ENCODE measurements at places on chromosomes 12 and 14.

- no peak for DNase-seq
Observed at GRCh38 chr14:33720284-33720787, 230.5 kb downstream of the EGLN3 start.

GRCh38 chr12:15590180-15590826 lies 198.9 kb downstream of the EPS8 start:
- peak; percentile 61 for DNase-seq

- no peak for DNase-seq
Observed at GRCh38 chr12:95114766-95115405, 41.5 kb upstream of the NR2C1 start.

GRCh38 chr14:69038455-69039287 lies 59.6 kb upstream of the ACTN1 start:
- no peak for DNase-seq

GRCh38 chr14:23147676-23148075 lies 28.6 kb upstream of the CEBPE start:
- DNase-seq: peak; percentile 32
